ENCODE measurements at places on chromosomes 4 and X.

DNA sequence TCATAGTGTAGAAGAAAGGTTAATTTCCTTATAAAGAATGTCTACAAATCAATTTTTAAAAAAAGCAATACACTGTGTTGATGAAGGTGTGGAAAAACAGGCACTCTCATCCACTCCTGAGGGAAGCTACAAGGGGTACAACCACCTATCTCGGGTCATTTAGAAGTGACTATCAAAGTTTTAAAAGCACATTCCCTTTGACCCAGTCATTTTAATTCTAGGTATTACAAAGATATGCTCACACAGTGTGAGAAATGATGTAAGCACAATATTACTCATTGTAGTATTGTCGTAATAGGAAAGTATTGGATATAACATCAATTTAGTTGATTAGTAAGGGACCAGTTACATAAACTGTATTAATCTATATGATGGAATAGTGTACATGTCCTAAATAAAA lies 7.4 kb upstream of the HCCS start:
- no peak for DNase-seq

DNA sequence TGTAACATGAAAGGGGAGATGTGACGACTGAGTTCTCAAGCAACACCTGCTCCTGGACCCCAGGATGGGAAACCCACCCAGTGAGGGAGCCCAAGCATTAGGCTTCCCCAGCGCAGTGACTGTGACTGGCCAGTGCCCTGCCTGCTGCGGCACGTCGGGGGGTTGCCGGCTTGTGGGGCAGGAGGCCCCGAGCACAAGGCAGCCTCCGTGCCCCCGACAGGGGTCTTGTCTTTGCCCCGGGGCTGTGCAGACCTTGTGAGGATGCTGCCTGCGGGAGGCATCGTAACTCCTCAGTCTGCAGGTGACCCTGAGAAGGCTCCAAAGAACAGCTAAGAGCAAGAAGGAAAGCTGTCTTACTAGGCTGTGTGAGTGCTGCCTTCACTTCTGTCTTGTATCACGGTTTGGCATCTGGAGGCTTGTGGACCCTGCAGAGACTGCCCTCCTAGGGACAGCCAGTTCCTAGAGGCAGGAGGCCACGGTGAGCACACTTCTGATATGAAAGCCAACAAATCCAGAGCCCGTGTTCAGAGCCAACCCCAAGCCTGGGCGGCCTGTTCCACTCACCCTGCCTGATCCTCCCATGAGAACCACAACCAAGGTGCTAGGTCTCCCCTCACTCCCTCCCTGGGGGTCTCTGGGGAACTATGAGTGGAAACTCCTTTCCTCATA lies 47.7 kb downstream of the FGFRL1 start:
- no peak for DNase-seq

DNA sequence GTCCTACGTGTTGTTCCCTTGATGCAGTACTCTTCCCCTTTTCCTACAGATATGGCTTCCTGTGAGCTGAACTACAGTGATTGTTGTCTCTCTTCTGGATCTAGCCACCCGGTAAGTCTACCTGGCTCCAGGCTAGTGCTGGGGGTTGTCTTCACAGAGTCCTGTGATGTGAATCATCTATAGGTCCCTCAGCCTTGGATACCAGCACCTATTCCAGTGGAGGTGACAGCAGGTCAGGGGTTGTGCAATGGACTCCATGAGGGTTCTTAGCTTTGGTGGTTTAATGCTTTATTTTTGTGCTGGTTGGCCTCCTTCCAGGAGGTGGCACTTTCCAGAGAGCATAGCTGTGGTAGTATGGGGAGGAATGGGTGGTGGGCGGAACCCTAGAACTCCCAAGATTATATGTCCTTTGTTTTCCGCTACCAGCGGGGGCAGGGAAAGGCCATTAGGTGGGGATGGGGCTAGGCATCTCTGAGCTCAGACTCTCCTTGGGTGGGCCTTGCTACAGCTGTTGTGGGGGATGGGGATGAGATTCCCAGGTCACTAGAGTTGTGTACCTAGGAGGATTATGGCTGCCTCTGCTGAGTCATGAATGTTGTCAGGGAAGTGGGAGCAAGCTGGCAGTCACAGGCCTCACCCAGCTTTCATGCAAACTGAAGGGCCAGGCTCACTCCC lies 121.4 kb upstream of the ANKRD50 start:
- DNase-seq, result no peak

DNA sequence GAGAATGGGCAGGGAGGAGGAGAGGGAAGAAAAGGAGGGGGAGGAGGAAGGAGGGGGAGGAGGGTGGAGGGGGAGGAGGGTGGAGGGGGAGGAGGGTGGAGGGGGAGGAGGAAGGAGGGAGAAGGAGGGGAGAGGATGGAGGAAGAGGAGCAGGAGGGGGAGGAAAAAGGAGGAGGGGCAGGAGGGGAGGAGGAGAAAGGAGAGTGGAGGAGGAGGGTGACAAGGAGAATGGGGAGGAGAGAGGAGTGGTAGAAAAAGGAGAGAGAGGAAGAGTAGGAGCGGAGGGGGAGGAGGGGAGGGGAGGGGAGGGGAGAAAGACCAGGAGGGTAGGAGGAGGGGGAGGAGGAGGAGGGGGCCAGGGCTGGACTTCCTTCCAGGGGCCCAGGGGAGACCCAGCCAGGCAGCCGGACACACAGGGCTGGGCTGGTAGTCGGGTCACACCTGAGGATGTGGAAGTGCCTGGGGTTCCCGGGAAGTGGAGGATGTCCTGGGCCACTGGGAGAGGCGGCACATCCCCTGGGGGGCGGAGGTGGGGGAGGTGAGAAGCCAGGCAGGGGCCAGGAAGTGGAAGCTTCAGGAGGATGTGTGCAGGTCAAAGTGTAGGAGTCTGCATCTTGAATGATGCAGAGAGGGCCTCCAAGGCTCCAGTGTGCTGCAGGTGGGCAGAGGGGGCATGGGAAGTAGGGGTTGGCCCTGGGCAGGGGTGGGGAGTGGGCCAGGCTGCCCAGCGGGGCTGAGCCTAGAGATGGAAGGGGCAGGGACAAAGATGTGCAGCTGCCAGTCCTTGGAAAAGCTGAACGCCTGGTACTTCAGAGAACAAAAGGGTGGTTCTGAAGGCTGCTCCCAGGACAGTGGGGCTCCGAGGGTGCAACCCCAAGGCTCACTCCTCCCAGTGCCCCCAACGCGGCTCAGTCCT lies 18.8 kb downstream of the IL3RA start:
- no peak for DNase-seq

DNA sequence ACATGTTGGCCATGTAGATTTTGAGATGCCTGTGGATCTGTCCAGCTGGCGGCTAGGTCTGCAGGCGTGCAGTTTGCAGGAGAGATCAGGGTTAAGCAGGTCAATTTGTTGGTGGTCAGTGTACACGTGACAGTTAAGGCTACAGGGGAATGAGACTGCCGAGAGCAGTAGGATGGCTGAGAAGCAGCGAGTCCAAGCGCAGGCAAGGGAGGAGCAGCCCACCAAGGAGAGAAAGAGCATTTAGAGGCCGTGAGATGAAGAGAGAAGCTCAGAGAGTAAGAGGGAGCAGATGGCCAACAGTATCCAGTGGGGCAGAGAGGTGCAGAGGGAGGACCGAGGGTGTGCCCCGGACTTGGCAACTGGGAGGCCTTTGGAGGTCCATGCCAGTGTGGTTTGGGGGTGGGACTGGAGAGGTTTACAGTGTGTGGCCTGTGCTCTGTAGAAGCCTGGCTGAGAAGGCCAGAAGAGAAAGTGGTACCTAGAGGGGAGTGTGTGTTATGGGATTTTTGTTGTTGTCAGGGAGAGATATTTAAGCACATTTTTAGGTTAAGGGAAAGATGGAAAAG lies 18.4 kb downstream of the SNX25 start:
- DNase-seq, result no peak

DNA sequence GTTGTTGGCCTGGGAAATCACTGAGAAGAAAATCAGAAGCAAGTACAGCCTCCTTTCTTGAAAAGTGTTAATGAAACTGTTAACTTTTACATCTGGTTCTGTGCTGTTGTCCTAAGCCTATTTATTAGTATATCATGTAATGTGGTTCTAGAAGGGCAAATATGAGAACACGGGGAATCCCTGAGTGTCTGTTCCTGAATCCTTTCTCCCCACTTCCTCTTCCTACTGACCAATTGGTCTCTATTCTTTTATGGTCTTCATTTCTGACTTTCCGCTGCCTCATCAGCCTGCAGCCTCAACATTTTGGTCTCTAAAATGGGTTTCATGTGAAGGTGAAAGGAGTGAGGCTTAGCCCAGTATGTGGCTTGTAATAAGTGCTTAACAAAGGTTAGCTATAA lies 159.9 kb upstream of the MAMLD1 start:
- no peak for DNase-seq

GRCh38 chr4:128574706-128575105 lies 234.8 kb upstream of the JADE1 start:
- no peak for DNase-seq

DNA sequence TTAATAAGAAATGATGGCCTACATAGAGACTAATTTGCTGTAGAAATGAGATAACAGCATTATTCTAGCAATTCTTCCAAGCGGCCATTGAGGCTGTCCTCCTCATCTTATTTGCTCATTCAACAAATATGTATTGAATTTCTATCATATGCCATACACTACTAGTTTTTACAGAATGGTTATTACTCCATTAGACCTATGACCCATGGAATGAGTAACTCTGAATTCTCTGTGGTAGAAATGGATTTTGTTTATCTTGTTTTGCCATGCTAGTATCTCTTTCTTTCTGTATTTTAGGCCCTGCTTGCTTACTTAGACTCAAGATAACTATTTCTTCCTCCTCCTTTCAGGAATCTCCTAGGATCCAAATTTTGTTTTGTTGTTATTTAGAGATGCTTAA lies 103.5 kb downstream of the RPA4 start:
- no peak for DNase-seq

GRCh38 chr4:110955748-110956147 lies 332.9 kb upstream of the PITX2 start:
- DNase-seq, result no peak

DNA sequence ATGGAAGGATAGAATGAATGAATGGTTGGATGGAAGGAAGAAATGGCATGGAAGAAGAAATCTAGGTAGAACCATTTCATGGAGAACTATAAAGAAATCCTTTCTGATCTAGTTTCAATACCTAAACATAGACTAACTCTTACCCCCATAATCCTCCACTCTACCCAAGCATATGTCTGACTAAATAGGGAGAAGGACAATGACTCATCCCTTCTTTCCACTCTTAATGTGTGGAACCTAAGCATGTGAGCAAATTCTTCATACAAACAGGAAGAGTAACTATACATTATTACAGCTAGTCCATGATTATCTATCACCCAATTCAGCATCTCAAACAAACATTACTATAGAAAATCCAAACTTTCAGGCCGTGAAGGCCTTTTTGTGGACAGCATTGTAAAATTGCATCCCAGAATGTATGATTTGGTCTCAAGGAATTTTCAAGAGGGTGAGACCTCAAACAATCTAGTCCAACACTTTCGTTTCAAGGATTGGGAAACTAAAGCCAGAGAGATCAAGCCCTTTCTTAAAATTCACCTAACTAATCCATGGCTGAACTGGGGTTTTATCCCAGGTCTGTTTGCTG lies 11.2 kb downstream of the C1QTNF7 start:
- DNase-seq, result no peak

DNA sequence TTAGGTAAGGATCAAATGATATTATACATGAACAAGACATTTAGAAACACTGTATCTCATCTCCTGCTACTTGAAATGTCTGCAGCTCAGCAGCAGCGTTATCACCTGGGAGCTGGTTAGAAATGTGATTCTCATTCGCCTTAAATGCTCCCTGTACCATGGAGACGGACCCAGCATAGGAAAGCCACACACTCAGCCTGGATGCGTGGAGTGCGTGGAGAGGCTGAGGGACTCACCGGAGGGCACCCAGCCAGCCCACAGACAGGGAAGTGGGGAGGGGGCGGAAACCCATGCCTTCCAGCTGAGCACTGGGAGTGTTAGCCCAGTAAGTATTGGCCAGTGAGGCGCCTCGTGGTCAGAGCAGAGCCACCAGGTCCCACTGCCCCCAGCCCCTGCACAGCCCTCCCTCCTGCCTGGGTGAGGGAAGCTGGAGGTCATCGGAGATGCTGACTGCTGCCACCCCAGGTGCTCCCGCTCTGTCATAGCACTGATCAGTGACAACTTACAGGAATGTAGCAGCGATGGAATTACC lies 15.2 kb downstream of the SUPT20HL1 start:
- no peak for DNase-seq

GRCh38 chrX:147170993-147171392 lies 356.4 kb upstream of the CXorf51A start:
- no peak for DNase-seq

- DNase-seq, result no peak
Measured at GRCh38 chrX:100635040-100635439, 1.6 kb downstream of the TSPAN6 start.

GRCh38 chrX:100731441-100732281 lies at the start of gene SYTL4:
Gene SYTL4 (minus strand): TSS chrX:100732121. CDS start chrX:100702037, 30,084 bp downstream.
- peak; percentile 73 for DNase-seq

DNA sequence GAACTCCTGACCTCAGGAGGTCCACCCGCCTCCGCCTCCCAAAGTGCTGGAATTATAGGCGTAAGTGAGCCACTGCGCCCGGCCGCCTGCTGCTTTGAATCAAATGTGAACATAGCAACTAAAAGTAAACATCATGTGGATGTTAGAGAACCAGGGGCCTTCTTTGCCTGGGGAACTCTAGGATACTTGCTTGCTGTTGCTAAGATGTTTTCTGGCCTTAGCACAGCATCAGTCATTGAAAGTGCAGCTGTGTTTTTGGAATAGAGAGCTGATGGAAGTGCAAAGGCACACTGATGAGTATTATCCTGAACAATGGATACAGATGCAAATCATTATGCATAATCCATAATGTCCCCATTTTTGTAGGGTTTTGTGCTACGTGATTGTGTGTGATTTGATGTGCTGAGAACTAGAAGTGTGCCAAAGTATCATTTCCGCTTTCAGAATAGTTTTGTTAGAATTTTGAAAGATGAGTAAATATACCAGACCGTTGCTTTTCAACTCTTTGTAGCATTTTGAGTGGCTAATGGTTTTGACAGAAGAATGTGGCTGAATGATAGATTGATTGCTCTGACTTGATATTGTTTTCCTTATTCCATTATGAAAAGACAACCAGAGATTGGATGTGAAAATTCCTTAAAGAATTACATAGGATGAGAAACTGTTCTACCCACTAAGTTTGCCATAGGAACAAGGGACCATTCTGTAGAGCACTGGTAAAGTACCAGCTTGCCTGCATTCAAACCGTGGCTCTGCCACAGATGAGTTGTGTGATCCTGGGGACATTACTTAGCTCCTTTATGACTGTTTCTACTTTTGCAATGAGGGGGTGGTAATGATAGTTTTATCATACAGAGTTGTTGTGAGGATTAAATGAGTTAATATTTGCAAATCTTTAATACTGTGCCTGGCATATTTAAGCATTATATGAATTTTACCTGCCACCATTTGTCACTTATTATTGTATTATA lies 74.7 kb downstream of the REPS2 start:
- no peak for DNase-seq

GRCh38 chr4:118417325-118417724 lies 64.5 kb upstream of the PRSS12 start:
- no peak for DNase-seq

GRCh38 chrX:5733501-5733900 lies 495.2 kb downstream of the NLGN4X start:
- no peak for DNase-seq

DNA sequence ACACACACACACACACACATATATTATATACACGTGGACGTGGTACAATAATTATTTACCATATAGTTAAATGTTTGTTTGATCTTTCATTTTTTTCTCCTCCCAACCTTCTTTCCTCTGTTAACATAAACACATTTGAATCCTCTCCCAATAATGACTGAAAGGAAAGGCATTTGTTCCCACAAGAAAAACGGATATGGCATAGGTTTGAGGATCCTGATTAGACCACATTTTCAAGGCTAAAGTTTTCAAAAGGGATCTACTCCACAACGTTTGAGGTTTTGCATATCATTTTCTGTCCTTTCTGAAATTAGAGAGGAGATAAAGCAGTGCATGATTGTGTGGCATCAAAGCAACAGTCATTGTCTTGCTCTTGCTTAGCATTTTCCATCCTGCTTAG lies 1883.4 kb downstream of the STIM2 start:
- DNase-seq, result no peak
